ENCODE measurements at places on chromosomes 1 and 21.

GRCh38 chr1:55059302-55060132 lies 20.2 kb downstream of the PCSK9 start:
- no peaks in the 10 kb centered on the region for H3K27me3 ChIP-seq
- no peaks in the 10 kb centered on the region for H3K36me3 ChIP-seq
- no peak for DNase-seq
- H3K27ac ChIP-seq: no peak overlapping the region
- no peak overlapping the region for H3K4me3 ChIP-seq
- H3K4me1 ChIP-seq: no peaks in the 10 kb centered on the region

DNA sequence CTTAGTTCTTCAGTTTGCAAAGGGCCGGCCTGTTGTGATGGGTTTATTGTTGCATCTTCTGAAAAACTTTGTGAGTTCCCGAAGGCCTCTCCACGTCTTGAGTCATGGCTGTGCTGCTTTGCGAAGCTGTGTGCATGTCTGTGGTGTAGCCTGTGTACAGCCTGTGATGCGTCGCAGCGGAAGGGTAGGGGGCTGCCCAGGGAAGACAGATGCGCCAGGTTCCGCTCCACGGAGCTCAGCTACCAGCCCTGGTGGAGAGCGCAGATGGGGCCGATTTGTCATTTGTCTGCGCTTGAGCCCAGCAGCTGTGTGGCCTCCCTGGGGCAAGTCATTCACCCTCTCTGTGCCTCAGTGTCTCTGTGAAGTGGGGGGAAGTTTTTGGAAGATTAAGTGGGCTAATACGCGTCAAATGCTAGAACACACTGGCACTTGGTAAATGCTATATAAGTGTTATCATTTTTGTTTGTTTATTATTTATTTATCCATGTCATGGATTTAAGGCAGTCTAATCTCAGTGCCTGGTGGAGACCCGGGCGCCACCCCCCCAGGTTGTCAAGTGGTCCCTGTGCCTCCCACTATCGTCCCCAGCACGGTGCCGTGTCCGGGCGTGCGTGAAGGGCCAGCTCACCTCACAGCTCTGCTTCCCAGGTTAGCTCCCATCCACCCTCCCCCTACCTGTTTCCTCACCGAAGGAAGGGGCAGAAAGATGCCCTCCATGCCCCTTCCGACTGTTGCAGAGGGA lies 8.4 kb downstream of the PDE9A start:
- no peak overlapping the region for H3K27ac ChIP-seq
- H3K36me3 ChIP-seq: no peaks in the 10 kb centered on the region
- H3K4me1 ChIP-seq: no peaks in the 10 kb centered on the region
- DNase-seq: no peak
- H3K27me3 ChIP-seq: no peaks in the 10 kb centered on the region

DNA sequence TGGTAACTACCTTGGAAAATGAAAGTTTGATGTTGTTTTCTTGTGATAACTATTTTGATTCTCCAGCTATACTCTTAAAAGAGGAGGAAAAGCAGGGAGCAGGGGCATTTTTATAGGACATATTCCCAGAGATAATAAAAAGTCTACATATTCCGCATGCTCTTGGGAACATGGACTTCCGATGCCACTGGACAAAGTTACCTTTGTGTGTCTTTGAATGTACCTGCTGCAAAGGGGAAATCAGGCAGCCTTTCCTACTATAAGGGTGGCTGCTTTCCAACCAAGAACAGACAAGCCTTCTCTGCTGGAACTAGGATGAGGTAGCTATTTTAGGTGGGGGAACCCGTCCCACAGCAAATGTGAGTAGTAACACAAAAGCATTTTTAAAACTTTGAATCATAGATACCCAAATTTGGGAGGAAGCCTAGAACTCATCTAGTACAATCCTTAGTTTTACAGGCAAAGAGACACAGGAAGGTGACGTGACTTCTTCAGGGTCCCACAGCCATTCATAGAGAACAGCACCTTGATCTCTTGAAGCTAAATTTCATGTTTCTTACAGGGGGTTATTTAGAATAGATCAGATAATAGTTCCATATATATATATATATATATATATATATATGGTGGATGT lies 179.9 kb downstream of the FASLG start:
- no peaks in the 10 kb centered on the region for H3K4me1 ChIP-seq
- H3K27me3 ChIP-seq: no peaks in the 10 kb centered on the region

- H3K36me3 ChIP-seq: no peaks in the 10 kb centered on the region
- H3K4me1 ChIP-seq: no peaks in the 10 kb centered on the region
- DNase-seq: no peak
- H3K4me3 ChIP-seq: no peak overlapping the region
Measured at GRCh38 chr1:66283622-66284041, 250.3 kb upstream of the SGIP1 start.

- no peak overlapping the region for H3K4me3 ChIP-seq
- H3K36me3 ChIP-seq: no peaks in the 10 kb centered on the region
- no peaks in the 10 kb centered on the region for H3K4me1 ChIP-seq
- DNase-seq: no peak
Measured at GRCh38 chr1:8970870-8971337, 25.2 kb downstream of the CA6 start.

GRCh38 chr1:20552728-20553445 lies 514 bp downstream of the FAM43B start:
- peaks cover 16% of the 10 kb centered on the region for H3K4me1 ChIP-seq
- peak overlapping the region; percentile 36 for H3K4me3 ChIP-seq
- DNase-seq: peak; percentile 16
- no peak overlapping the region for H3K27ac ChIP-seq

Measured in hepatocyte (in vitro differentiated cells).